ENCODE measurements at places on chromosomes 5 and 9.
A peak's percentile ranks its signal among the peaks of the same experiment; 100 is the strongest.

DNA sequence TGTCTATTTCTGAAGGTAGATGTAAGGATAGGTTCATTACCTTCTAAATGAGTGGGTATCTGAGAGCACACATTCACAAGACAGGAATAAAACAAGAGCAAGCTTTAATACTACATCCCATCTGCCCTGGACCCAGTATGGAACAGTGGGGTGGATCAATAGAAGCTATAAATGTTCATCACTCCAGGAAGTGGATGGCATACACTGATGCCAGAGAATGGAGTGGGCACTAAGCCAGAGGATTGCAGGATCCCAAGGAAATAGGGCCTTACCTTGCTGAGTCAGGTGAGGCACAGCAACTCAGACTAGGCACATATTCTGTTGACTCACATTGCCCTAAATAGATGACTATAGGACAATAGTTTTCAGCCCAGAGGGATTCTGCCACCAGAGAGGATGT, 21.3 kb upstream of the COX7C start:
- DNase-seq: no peak

- no peak for DNase-seq
Observed at GRCh38 chr9:113511856-113512761, 48.6 kb downstream of the RGS3 start.

GRCh38 chr5:72659726-72660125, 152.5 kb upstream of the ZNF366 start:
- no peak for DNase-seq

DNA sequence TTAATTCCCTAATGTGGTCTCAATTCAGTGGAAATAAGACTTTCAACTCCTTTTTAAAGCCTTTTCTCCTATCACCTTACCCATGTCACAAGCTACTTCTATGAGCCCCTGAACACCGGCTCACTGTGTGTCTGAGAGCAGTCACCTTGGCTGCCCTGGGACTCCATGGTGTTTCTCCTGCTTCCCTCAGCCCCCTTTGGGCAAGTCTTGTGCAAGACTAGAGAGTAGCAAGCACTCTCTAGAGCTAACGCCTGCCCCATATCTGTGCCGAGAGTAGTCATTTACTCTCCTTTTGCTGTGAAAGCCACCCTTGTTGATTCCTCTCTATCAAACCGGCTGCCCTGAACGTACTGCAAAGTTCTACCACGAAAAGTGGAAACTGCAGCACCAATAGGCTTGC, 77.9 kb upstream of the DAB2 start:
- DNase-seq: no peak

DNA sequence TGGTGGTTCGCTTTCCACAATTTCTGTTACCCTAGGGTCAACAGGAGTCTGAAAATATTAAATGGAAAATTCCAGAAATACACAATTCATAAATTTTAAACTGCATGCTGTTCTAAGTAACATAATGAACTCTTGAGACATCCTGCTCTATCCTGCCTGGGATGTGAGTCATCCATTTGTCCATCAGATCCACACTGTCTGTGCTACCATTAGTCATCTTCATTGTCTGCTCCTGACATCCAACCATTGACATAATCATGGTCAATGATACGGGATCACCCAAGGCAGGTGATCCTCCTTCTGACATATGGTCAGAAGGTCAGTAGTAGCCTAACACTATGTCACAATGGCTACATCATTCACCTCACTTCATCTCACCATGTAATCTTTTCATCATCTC, 276.7 kb upstream of the KIF2A start:
- DNase-seq: no peak

DNA sequence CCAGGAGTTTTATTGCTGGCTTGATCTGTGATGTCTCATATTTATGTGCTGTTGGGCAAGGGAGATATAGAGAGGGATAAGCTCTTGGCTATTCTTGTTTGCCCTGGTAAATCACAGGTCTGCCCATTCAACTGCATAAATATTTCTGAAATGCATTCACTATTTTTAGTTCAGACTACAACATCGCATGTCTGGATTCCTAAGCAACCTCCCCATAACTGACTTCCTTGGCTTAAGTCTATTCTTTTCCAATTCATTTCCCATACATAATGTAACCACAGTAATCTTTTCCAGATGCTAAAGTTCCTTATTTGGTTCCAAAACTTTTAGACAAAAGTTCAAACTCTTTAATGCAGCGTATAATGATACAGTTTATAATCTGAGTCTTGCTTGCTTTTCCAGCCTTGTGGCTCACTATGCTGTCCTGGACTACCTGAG, 321.4 kb upstream of the ACTBL2 start:
- DNase-seq: no peak

DNA sequence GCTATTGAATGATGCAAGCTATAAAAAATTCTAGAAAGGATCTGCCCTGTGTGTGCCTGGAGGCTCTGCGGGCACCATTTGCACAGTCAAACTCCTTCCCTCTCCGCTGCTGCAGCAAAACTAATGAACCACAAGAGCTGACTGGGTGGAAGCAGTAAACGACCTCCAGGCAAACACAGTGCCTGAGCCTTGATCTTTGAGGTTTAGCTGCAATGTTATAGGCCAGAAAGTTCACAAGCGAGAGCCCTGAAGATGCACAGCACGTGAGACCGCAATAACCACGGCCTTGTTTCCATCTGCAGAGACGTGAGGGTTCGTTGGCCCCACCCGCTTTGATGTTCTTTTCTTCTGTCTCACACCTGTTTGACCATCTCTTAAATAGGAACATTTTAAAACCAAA, 69.2 kb upstream of the S1PR3 start:
- no peak for DNase-seq

DNA sequence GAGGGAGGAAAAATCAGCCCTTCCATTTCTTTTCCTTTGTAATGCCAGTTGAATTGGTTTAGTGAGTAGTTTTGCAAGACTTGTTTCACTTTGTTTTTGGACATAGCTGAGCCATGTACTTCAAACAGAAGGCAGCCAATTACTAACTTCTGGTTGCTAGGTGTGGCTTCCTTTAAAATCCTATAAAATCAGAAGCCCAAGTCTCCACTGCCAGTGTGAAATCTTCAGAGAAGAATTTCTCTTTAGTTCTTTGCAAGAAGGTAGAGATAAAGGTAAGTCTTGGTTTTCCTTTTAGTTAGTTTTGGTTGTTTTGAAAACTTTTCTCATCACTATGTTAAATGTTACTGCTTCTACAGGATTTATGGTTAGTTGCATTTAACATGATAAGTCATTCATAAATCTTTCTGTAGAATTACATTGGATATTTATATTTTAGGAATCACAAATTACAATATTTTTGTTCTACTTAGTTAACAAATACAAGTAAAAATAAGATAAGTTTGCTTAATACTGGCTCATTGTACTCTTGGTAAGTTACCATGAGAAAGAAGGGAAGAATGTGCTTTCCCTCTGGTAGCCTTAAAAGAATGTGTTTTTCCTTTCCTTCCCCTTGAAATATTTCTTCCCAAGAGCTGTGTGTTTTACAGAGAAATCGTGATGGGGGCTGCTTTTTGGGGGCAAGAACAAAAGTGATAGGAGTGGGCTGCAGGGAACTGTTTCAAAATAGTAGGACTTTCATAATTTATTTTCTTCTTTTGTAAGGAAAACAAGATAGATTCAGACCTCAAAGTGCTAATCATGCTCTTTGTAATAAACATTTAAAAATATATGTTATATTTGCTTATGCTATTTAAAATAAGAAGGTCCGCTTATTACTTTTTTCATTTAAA, at the start of gene ANXA1:
TSS of gene ANXA1 (plus strand) at position 213 of the 890 bp plus-strand sequence. CDS start 6,671 bp downstream, outside the sequence.
- peak; percentile 88 for DNase-seq

- DNase-seq: no peak
Observed at GRCh38 chr5:54317511-54318260, 7.3 kb upstream of the ARL15 start.

GRCh38 chr5:435961-436640, 6.9 kb upstream of the EXOC3 start:
- peak; percentile 43 for DNase-seq

DNA sequence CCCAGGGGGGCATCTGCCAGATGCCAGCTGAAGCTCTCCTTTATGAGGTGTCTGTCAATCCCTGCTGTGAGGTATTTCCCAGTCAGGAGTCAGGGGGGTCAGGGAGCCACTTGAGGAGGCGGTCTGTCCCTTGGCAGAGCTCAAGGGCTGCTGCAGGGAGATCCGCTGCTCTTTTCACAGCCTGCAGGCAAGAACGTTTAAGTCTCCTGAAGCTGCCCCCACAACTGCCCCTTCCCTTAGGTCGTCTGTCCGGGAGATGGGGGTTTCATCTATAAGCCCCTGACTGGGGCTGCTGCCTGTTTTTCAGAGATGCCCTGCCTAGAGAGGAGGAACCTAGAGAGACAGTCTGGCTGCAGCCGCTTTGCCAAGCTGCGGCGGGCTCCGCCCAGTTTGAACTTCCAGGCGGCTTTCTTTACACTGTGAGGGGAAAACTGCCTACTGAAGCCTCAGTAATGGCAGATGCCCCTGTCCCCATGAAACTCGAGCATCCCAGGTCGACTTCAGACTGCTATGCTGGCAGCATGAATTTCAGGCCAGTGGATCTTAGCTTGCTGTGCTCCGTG, 148.3 kb downstream of the RPS23 start:
- DNase-seq: no peak

- DNase-seq: no peak
Observed at GRCh38 chr5:45454114-45454513, 242.1 kb downstream of the HCN1 start.

DNA sequence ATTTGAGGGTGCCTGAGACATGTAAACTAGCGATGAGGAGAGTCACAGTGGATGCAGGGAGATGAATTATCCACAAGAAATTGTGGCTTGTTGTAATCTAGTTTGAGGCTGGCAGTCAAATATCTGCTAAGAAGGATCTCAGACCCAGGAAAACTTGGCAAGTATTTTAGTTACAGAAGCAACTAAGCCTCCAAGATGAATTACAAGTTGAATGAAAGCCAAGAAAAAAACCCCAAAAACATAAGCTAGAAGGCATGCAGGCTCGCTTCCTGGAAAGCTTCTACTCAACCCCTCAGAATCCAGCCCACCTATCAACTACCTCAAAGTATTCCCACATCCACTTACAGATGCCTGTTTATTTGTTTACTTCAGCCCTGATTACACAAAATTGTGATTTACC, 696.9 kb downstream of the MAT2B start:
- no peak for DNase-seq

DNA sequence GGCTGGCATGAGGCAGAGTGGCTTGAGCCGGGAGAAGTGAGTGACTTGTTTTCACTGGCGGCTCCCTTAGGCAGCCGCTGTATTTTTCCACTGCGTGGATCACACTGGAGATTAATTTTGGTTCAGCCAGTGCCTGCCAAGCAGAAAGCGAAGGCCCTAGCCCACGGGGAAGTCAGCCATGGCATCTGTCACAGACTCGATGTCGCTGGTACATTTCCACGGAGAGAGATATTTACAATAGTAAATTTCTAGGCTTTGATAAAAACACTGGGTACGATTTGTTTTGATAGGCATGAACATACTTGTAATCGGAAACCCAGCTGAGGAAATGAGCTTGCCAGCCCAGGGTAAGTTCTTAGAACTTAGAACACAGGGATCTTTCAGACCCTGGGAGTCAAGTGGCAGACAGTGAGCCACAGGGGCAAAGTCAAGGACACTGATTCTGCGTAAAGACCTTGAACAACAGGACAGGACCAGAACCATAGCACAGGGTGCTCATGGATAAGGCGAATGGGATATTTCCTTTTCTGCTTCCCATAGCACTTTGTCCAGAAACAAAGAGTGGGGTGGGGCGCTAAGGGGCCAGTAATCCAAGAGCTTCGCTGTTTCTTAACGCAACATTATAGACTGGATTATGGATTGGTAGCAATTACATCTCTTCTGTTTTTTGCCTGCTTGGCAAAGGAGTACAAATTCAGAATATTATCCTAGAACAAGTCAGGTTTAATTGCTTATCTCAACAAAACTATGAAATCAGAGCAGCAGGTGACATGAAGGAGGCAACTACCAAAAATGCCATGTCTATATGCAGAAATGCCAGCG, 4.5 kb downstream of the DUSP1 start:
- DNase-seq: peak; percentile 82

- no peak for DNase-seq
Observed at GRCh38 chr9:136907011-136907914, 20.9 kb downstream of the TRAF2 start.

DNA sequence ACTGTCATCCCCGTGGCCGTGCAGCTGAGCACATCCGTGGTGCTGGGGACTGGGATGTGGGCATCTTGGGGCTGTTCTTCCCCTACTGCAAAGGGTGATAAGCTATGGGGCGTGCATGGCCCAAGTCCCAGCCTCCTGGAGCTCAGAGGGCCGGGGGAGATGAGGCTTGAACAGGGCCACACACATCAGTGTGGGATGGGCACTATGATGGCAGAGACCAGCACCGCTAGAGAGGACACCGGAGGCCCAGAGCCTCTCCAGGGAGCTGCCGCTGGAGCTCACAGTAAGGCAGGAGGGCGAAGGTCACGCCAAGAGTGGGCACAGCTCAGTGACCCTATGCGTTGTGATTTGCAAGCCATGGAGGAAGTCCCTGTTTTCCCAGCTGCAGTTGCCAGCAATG, 63.5 kb downstream of the OLFM1 start:
- no peak for DNase-seq

GRCh38 chr5:103293099-103293498, 34.5 kb downstream of the MACIR start:
- DNase-seq: no peak

DNA sequence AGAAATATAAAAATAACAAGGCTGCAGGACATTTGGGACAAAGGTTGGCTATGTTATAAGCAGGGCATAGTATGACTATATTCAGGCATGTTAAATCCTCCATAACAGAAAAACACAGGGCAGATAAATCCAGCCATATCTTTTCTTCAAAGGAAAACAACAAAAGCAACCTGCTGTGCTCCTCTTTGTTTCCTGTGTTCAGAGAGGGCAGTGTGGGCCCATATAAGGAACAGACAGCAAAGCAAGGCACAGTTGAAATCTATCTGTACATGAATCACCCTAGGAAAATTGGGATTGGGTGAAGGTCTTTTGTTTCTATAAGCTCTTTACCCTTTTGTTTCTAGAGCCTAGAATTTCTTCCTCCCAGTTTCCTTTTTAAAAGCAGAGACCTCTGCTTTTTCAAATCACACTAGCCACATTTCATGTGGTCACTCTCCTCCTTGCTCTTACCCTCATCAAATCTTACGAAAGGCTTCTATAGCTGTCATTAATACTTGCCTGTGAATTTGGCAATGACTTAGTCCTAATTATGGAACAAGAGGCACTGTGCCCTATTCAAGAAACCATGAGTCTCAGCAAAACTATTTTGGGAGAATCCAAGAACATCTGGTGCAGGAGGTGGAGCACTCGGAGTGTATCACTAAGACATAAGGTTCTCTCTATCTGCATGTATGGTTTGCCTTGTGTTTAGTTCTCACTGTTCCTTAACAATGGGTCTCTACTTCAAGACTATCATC, 1.8 kb downstream of the GZMA start:
- no peak for DNase-seq
